ENCODE measurements at places on chromosomes 16 and 17.

DNA sequence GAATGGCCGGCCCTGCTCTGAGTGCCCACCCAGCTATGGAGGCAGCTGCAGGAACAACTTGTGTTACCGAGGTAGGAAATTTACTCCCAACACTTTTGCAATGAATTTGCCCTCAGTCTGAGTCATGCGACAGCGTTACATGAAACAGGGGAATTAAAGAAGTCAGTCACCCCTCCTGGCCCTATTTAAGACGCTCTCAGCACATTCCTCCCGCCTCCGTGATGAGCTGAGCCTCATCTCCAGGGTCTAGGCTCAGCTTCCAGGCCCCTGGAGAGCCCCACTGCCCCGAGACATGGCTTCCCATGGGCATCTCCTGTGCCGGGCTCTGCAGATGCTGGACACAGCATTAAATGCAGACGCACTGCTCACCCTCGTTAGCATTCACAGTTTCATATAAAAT lies 35.0 kb downstream of the CRISPLD2 start:
- DNase-seq, result no peak

GRCh38 chr17:52885882-52886281 lies 727.4 kb upstream of the CA10 start:
- no peak for DNase-seq

GRCh38 chr17:68297195-68297594 lies 5.9 kb downstream of the ARSG start:
- DNase-seq, result no peak

GRCh38 chr16:57977418-57978069 lies 6.6 kb upstream of the CNGB1 start:
- DNase-seq, result no peak
